T-cell (primary cell): ENCODE measurements at places on chromosomes 12 and 14.

- DNase-seq, result no peak
These were observed 282.1 kb downstream of the TMTC2 start for GRCh38 chr12:82968631-82969367.

- DNase-seq, result no peak
These were observed 42.6 kb downstream of the PPFIBP1 start for GRCh38 chr12:27566626-27567025.

DNA sequence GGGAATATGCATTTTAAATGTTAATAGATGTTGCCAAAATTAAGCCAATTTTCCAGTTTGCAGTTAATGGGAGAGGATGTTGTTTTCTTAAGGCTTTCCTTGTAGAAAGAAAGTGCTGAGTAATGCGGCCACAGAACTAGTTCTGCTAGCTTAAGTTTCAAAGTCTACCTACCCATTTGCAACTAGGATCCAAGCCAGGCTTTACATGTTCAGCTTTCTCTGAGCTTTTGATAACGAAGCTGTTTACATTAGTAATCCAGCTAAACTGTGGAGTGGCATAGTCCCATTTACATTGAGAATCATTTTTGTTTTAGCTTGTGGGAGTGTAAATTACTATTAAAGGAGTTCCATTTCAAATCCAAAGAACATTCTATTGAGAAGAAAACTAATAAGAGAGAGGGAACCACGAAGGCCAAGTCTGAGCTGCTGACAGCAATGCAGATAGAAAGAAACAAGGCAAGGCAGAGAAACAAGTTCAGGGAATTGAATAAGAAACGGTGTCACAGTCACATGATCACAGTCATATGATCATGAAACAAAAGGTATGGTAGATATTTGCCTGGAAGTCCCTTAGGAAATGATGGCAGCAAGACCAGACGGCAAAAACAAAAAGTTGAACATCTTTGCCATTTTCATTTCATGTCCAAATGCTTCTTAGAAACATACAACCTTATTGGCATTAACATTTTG is 274.9 kb downstream of the PAWR start:
- DNase-seq, result no peak

- no peak for DNase-seq
These were observed 3.0 kb downstream of the PACS2 start for GRCh38 chr14:105317546-105317945.

DNA sequence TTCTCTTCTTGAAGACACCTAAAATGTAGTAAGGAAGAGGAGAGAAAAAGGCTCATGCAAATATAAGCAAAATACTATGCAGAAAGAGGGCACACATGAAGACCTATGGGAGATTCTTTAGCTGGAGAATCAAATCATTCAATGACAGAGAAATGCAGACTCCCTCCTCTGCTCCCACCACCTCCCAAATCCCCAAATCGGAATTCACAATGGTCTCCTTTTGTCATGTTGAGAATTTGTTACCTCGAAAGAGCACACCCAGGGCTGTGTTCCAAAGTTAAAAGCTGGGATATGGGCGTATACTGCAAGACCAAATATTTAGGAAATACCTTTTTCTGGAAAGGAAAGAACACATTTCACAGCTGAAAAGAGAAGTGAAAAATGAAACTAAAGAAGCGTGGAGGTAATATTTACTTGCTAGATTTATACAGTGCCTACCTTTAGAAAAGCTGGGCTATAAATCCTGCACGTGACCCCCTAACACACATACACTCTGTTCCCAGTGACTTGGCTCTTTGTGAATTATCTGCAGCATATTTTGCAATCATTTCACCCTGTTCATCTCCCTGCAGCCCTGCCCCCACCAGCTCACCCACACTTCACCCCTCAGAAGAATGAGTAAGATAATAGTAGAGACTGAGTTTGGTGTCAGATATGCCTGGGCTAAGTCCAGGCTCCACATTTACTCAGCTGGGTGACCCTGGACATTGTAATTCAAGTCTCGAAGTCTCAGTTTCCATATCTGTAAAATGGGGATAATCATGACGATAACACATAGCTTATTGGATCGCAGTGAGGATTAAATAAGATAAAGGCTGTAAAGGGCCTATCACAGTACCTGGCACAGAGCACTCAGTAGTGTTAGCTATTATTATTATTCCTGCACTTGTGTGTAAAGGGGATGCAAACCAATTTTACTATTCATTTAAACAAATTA is 2.9 kb upstream of the CACNA1C start:
- DNase-seq, result no peak

DNA sequence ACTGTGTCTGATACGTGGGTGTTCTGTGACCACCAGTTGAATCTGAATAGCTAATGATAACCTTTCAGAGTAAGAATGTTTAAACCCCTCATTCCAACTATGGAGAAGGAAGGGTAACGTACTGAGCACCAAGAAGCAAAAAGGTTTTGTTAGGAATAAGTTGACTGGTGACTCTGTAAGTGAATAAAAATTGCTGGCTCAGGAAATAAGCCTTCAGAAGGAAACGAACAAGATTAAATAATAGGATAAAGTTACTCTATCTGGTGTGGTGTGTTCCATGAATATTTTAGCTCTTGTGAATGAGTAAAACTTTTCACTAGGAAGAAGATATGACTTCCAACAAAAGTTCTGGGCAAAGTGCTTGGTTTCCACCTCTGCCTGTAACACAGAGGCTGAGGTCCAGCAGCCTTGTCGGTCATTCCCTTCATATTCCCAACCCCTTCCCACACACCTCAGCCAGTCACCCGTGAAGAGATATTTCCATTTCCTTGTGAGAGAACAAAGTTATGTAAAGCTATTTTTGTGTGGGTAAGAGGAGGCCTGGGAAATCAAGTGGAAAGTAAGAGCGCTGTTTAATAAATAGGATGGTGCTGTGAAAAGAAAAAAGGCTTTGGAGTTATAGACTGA is 47.1 kb downstream of the ARF6 start:
- no peak for DNase-seq

DNA sequence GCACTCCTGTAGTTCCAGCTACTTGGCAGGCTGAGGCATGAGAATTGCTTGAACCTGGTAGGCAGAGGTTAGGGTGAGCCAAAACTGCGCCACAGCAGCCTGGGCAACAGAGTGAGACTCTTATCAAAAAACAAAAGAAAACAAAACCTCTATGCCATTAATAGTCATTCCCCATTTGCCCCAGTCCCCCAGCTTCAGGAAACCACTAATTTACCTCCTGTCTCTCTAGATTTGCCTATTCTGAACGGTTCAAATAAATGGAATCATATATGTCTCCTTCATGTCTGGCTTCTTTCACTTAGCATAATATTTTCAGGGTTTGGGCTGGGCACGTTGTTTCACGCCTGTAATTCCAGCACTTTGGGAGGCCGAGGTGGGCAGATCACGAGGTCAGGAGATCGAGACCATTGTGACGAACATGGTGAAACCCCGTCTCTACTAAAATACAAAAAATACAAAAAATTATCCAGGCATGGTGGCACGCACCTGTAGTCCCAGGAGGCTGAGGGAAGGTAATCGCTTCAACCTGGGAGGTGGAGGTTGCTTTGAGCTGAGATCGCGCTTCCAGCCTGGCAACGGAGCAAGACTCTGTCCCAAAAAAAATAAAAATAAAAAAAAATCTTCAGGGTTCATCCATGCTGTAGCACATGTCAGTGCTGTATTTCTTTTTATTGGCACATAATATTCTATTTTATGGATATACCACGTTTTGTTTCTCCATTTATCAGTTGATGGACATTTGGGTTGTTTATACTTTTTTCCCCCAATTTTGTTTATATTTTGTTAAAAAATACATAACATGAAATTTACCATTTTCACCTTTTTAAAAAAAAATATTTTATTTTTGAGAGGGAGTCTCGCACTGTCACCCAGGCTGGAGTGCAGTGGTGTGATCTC is 31.9 kb downstream of the KNTC1 start:
- DNase-seq, result no peak

DNA sequence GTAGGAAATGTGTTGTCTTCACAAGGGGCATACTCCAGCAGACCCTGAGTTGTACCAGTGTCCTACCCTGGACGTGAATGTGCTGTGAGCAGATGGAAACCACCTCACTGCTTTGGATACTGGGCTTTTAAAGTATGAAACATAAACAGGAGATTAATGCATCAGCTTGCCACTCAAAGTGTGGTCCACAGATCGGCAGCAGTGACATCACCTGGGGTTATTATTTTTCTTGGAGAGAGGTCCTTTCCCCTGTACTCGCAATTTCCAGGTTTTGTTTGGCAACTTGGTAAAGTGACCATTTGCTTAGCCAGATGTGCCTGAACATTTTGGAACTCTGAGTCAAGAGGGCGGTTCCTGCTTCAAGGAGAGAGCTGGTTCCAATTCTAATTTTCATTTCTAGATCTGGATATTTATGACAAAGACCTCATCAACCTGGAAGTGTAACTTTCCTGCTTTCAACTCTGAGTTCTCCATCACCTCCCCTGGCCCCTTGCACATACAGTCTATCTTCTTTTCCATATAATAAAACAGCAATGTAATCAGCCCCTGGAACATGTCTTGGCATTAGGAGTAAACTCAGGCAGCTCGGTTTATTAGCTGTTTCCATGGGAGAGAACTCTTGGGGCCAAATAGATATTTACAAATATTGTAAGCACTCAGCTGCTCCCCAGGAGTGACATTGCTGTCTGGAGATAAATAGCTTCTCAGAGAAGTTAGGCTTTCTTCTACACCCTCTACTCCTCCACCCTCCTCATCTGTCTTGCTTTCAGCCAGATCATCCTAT is 237.0 kb upstream of the TBX3 start:
- DNase-seq, result no peak

GRCh38 chr14:94764573-94764972 is 5.3 kb downstream of the GSC start:
- DNase-seq, result no peak

GRCh38 chr14:52253503-52253902 is 14.0 kb upstream of the PTGDR start:
- DNase-seq, result no peak

DNA sequence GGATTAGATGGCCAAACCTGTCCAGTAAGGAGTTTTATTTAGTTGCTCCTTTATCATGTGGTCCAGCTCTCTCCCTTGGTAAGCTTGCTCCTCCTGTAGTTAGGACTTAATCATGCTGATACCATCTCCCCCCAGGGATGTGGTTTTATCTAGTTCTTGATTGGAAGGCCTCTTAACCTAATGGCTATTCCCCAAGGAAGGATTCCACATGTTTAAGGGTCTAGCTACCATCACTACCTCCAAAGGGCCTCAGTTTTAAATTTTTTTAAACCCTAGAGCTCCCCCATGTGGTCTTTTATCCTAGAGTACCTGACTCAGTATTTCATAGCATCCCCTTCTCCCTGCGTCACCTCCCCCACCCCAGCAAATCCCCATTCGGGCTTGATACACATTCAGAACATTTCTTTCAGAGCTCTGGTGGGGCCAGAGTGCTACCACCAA is 22.5 kb downstream of the MAP3K12 start:
- no peak for DNase-seq

- no peak for DNase-seq
These were observed 3.6 kb downstream of the PSMA6 start for GRCh38 chr14:35295845-35296161.

- no peak for DNase-seq
These were observed at the start of gene GPR162 for GRCh38 chr12:6821591-6822425. Gene GPR162, plus strand, starts transcription at chr12:6821821. Its CDS starts 2,078 bp downstream, at chr12:6823899.

DNA sequence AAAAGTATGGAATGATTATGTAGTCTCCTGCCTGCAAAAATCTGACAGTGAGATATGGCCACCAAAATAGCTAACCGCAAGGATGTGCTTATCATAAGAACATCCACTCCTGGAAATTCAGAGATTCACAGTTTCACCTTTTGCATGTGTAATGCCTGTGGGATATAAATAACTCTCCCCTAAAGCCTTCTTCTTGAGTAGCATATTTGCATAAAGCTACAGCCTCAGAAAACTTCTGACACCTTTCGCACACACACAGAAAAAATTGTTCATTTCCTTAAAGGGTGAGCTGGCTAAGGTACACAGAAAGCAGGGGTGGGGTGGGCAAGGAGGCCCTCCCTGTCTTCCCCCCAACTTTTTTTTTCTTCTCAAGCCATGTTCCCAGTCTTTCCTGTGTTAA is 3.1 kb upstream of the IGF1 start:
- no peak for DNase-seq

GRCh38 chr12:113573148-113573547 is 101.5 kb upstream of the LHX5 start:
- DNase-seq, result no peak

GRCh38 chr12:28164644-28165275 is 25.5 kb upstream of the CCDC91 start:
- no peak for DNase-seq
